ENCODE measurements at places on chromosomes 7 and 10. TPM values are rescaled to one million over a fixed set of nuclear protein-coding genes. Genes with fewer than 3 reads are reported as not detected.

GRCh38 chr10:61356354-61356753, 96.8 kb downstream of the TMEM26 start:
- ATAC-seq, result no peak

DNA sequence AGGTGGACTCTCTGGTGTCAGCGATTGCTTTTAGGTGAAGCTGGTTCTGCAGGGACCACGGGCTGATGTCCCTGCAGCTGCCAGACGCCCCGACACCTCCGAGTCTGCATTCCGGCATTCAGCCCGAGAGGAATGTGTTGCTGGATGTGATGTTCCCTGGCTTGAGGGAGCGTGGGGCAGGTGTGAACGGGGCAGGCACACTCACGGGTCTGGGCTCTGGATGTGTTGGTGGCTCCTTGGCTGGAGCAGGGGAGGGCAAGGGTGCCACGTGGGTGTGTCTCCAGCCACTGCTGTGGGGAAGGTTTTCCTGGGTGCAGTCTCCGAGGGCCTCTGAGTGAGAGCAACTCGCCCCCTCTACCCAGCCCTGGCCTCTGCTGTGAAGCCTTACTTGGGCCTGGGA, 140.5 kb downstream of the CAMK1D start:
- no peak for ATAC-seq

DNA sequence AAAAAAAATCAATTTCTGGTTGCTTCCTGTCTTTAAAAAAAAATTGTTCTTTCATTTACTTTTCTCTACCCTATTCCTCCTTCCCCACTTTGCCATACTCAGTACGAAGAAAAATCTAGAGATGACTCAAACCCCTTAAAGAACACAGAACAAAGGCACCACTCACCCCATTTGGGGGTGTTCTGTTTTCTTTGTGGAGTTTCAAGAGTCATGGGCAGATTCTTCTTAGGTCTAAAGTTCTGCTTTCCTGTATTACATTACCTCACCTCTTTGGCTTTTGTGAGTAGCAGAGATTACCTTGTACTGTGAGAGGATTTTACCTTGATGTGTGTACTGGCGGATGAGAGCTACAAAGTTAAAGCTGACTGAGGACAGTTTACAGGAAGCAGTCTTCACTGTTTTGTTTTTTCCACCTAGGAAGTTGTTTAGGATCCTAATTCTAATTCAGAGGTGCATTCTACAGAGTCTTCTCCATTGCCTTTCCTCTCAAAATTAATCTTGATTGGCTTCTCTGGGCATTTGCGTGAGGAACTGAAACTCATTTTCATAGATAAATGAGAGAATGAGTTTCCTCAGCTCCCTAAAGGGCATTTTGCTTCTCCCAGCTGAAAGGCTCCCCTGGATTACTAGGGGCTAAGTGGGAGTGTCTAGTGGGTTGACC, 20.7 kb downstream of the AVL9 start:
- ATAC-seq, result no peak

- no peak for ATAC-seq
Measured at GRCh38 chr7:70907259-70908247, 224.4 kb upstream of the GALNT17 start.

DNA sequence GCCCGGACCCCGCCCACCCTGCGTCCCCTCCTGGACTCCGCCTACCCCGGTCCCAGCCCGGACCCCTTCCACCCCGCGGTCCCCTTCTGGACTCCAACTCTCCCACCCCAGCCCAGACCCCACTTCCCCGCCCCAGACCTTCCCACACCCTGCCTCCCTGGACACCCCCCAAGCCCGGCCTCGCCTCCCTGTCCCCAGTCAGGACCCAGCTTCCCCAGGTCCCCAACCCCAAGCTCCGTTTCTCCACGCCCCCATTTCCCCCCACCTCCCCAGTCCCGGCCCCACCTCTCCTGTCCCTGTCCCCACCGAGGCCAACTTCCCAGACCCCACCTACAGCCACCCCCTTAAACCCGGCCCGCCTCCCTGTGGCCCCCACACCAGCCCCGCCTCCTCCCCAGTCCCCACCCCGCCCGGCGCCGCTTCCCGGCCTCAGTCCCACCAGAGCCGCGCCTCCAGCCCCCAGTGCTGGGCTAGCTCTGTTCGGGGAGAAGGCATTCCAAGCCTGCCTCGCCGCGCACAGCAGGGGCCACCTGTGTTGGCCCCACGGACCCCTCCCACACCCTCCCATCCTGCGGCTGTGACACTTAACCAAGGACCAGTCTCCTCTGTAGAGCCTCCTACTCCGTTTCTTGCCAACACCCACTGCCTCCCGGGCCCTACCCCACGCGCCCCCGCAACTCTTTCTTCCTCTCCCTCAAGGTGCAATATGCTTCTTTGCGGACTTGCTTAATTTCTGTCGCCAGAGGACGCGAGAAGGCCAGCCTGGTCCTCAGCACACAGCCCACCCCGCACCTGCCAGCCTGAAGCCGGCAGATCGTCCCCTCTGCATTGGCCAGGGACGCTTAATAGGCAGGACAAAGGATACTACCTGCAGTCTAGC, 736 bp upstream of the ITIH5 start:
- peak; percentile 36 for ATAC-seq

DNA sequence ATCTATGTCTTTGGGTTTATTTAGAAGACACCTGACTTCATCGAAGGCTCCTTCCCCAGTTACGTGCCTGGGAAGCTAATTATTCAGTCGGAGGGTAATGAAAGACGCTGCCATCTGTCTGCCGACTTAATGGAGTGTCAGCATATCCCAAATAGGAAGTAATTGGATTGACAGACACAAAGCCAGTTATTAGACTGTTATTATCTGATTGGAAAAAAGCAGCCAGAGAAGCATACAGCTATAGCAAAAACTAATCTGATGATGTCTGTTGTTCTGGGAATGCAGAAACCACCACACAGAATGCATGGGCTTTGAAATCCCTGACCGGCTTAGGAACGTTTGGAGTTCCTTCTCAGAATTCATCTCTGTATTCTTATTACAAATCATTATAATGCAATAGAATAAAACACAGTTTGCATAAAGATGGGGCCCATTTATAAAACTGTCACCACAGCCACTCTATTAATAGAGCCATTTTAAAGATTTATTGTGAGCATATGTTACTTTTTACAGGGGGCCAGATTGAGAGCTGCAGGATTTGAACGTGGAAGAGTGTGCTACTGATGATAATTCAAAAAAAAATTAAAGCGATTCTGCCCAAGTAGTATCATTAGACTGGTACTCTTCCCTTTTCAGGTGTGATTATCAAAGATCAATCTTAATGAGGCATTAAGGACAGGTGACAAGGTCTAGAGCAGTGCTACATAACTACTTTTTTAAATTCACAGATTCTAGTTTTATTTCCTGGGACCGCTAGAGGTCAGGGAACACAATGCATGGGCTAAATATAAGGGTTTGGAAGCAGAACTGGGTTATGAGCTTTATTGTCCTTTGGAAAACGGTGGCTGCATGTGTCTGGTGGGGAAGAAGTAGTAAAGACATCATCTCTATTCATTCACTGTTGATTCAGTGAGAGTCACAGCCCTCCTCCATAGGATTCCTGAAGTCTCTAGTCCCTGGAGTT, 330.1 kb upstream of the LRGUK start:
- no peak for ATAC-seq

DNA sequence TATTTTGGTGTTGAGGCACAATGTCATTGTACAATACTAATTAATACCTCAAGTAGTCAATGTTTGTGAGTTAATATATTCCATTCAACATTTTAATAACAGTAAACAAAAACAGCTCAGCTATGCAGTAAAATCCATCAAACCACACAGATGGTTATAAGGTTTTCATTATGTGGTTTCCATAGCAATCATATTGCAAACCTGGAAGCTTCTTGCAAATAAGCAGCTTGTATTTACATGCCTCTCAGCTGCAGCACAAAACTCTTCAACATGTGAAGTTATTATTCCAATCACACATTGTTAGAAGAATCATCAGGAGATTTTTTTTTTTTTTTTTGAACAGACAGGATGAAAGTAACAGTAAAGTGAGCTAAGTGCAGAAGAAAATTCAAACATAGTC, 170.2 kb downstream of the SKAP2 start:
- no peak for ATAC-seq

DNA sequence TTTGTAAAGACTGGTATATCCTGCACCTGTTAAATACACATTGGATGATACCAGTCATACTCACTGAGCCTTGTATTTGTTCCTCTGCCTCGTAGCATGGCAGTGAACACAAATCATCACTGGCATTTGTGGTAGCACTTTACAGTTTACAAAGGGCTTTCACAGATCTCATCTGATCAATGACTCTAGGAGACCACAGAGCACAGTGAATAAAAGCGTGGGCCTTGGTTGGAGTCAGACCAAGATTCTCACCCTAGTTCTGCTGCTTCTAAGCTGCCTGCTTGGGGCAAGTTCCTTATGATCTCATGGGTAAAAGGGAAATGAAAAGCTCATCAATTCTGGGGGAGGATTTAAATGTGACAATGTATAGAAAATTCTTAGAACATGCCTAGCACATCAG, 129.9 kb upstream of the AGK start:
- no peak for ATAC-seq

Gene FLNC
- total RNA-seq, result 2.0 TPM

DNA sequence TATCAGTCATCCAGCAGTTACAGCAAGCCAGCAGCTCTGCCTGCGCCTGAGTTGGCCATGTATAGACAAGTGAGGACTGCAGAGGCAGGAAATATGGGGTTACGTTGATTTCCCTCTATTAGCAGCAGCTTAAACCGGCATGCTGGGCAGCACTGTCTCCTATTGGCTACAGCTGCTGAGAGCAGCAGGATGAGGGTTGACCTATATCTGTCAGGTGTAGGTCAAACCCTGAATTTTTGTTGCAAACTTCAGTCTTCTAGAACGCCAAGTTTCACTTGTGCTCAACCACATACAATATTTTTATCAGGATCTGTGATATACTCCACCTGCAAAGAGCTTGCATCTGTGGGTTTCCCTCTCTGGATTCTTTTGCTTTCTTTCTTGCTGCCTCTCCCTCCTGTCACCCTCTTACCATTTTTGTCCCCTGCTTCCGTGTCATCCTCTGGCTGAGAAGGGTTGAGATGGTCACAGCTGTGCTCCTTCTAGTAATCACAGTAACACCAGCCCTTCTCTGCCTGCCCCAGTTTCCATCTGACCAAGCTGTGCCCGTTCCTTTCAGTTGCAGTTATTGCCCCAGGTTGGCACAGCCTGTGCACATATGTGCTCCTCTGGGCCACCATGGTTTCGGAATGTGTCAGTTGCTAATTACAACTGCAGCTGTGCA, 23.8 kb upstream of the GLCCI1 start:
- peak; percentile 64 for ATAC-seq

Gene ANKIB1
- 26.1 TPM for total RNA-seq

Gene ELMO1
- 4.0 TPM for total RNA-seq

DNA sequence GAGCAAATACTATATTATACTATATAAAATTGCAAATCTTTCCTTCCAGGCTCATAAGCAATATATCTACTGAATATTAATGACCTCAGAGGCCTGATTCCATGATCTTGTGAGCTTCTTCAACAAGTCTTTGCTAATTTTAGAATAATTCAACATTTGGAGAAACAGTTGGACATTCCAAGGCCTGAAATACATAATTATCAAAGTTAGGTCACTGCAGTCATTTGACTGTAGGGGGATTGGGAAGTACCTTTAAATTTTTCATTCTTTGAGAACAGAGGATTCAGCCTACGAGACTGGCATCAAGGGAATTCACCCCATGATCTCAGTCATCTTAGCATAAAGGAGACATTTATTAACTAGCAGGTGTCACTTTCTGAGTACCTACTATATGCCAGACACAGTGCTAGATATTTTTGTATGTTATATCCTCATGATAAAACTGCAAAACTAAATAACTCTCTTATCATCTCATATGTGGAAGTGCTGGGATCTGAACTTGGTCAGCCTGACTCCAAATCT, 85.4 kb downstream of the DOCK4 start:
- no peak for ATAC-seq

DNA sequence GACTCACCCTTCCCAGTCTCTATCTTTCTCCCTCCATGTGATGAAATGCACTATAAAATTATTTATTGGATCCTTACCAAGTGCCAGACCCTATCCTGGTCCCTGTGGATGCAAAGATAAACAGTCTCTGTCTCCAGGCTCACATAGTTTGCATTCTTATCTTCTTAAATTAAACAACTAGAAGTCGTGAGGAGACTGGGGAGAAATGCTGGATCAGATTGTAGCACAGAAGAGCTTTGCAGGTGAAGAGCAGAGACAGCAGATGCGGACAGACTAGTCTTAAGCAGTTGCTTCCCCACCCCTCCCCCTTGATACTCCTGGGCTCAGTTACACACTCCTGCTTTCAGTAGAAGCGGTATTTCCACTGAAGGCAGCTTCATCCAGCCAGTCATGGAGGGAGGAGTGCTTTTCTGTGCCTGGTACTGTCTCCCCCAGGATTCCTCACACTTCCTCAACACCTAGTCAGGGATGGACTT, 20.8 kb upstream of the CDK1 start:
- no peak for ATAC-seq

Gene DNAH11
- total RNA-seq, result 1.1 TPM

GRCh38 chr10:114479836-114480235, 75.5 kb upstream of the AFAP1L2 start:
- no peak for ATAC-seq

- no peak for ATAC-seq
Measured at GRCh38 chr7:155693826-155694225, 49.4 kb downstream of the RBM33 start.

- no peak for ATAC-seq
Measured at GRCh38 chr10:131554821-131555220, 243.3 kb upstream of the TCERG1L start.

GRCh38 chr7:131016230-131016629, 282.2 kb upstream of the KLF14 start:
- ATAC-seq, result no peak

Gene KCP
- 1.8 TPM for total RNA-seq

DNA sequence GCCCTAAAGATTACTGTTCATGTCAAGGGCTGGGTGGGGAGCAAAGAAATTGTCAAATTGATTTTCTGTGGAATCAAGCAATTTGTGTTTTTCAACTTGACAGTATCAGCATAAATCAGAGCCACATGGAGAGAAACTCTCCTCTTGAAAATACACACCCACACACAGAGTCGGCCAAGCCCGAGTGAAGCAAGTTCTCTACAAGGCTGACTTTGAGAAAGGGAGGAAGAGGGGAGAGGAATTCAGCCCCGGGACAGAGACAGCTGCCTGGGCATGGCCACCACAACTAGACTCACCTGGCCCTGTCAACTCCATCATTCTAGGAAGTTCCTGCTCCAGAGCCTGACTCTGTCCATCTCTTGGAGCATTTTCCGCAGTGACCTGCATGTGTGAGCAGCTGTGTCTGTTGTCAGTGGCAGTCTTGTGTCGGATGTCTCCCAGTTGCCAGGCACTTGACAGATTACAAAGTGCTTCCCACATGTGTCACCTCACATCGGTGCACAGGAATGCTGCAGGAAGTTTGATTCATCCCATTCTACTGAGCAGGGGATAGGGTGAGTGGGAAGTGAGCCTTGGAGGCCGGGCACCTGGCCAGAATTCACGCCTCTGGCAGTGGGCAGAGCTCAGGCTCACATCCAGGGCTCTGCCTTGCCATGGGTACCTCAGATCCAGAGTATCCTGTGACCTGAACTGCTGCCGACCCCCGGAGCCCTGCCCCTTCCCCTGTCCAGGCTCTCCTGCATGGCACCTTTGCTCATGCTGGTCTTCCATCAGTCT, 37.9 kb downstream of the ADAM12 start:
- peak; percentile 22 for ATAC-seq

GRCh38 chr7:141949451-141949850, 2.7 kb upstream of the CLEC5A start:
- no peak for ATAC-seq
